Cardiac muscle cell (in vitro differentiated cells and primary cell): ENCODE measurements at places on chromosomes 16 and 17. TPM values are rescaled to one million over a fixed set of nuclear protein-coding genes. Genes with fewer than 3 reads are reported as not detected.

DNA sequence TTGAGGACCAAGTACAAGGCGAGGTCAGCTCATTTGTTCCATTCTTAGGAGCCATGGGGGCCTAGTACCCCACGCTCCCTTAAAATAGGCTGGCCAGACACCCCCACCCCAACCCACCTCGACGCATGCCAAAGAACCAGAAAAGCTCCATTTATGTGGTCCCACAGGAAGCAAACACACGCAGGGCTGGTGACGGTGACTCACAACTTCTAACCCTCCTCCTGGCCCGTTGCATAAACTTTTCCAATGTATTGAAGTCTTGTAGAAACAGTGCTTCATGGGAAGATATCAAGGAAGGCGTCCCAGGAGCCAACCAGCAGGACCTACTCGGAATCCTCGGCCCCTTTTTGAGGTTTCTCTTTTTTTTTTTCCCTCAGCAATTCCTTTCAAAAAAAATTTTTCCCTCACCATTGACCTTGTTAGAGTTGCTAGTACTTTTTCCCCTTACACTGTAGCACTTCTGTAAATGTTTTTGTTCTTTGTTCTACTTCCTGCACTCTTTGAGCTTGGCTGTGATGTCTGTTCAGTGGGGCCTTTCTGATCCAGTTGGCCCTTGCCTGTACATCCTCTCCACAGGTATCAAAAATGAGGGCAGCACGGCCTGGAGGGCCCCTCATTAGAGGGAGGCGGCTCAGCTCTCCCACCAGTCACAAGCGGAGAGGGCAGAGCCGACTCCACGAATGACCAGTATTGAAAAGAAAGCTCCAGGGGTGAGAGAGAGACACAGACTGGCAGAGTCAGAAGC lies 208.3 kb downstream of the RGS9 start:
- DNase-seq = peak; percentile 42

- no peaks in the 10 kb centered on the region for H3K27me3 ChIP-seq
- H3K27ac ChIP-seq = no peak overlapping the region
- peaks cover 40% of the 10 kb centered on the region for H3K36me3 ChIP-seq
- H3K4me3 ChIP-seq = no peak overlapping the region
Measured at GRCh38 chr17:18246880-18247612, 11.5 kb downstream of the FLII start.

DNA sequence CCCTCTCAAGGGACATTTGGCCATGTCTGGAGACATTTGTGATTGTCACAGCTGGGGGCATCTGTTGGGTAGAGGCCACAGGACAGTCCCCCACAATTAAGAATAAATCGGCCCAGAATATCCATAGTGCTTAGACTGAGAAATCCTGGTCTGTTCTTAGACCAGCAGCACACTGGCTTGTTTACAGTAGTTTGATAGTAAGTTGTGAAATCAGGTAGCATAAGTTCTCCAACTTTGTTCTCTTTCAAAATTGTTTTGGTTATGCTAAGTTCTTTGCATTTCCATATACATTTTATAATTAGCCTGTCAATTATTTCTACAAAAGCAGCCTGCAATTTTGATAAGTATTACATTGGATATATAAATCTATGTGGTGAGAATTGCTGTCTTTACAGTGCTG lies 6.8 kb downstream of the MGRN1 start:
- no peak for DNase-seq
- no peak overlapping the region for H3K4me3 ChIP-seq
- no peaks in the 10 kb centered on the region for H3K36me3 ChIP-seq
- H3K4me1 ChIP-seq = no peaks in the 10 kb centered on the region
- no peak overlapping the region for H3K27ac ChIP-seq
- no peaks in the 10 kb centered on the region for H3K27me3 ChIP-seq

GRCh38 chr17:1571341-1571704 lies 8.7 kb upstream of the PITPNA start:
- no peak for DNase-seq
- H3K4me1 ChIP-seq = peaks cover 10% of the 10 kb centered on the region
- H3K36me3 ChIP-seq = no peaks in the 10 kb centered on the region
- H3K4me3 ChIP-seq = no peak overlapping the region

GRCh38 chr17:57982452-57983170 lies 5.4 kb downstream of the VEZF1 start:
- no peak overlapping the region for H3K27ac ChIP-seq
- DNase-seq = no peak
- no peak overlapping the region for H3K4me3 ChIP-seq
- H3K36me3 ChIP-seq = peaks cover 20% of the 10 kb centered on the region
- no peaks in the 10 kb centered on the region for H3K27me3 ChIP-seq
- peaks cover 34% of the 10 kb centered on the region for H3K4me1 ChIP-seq

DNA sequence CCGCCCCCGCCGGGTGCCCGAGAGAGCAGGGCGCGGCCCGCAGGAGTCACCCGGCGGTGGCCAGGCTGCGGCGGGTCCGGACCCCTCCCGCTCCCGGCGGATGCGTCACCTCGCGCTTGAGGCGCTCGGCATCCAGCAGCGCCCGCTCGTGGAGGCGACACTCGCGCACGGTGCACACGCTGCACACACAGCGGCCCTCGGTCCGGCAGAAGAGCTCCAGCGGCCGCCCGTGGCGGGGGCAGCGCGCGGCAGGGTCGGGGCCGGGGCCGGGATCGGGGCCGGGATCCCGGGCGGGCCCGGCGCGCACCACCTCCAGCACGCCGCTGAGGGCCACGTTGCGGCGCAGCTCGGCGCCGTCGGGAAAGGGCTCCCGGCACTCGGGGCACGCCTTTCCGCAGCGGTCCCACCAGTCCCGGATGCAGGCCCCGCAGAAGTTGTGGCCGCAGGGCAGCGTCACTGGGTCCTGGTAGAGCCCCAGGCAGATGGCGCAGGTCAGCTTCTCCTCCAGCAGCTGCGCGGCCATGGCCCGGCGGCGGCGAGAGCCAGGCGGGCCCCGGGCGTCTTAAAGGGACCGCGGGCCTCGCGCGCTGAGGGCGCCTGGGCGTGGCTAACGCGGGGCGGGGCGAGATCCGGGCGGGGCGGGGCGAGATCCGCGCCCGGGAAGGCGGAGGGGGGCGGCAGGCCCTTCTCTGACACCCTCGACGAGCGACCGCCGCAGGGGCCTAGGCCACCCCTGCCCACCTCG lies at the start of gene TRIM65:
Gene TRIM65 (minus strand): TSS at position 537 of the 745 bp plus-strand sequence. CDS start 14 bp downstream, at position 523.
- peak within 1 kb of the TSS; percentile 79 for H3K4me3 ChIP-seq
- H3K36me3 ChIP-seq = peaks cover 27% of the 10 kb centered on the region
- DNase-seq = peak; percentile 82
- H3K27me3 ChIP-seq = no peaks in the 10 kb centered on the region
- peaks cover 8% of the 10 kb centered on the region for H3K4me1 ChIP-seq
- H3K27ac ChIP-seq = peak within 1 kb of the TSS; percentile 86

GRCh38 chr16:77290451-77291115 lies 91.4 kb downstream of the SYCE1L start:
- peaks cover 9% of the 10 kb centered on the region for H3K4me1 ChIP-seq
- H3K27me3 ChIP-seq = no peaks in the 10 kb centered on the region
- no peak overlapping the region for H3K4me3 ChIP-seq
- H3K27ac ChIP-seq = no peak overlapping the region
- no peaks in the 10 kb centered on the region for H3K36me3 ChIP-seq
- DNase-seq = peak; percentile 60

CD300LD gene
- total RNA-seq = not detected in 2 replicates

TSPOAP1 gene
- total RNA-seq = 45.1 and 92.1 TPM in 2 replicates
